Substantia nigra (tissue), 51 donors: ENCODE measurements at places on chromosomes 13 and 19.
A peak's percentile ranks its signal among the peaks of the same experiment; 100 is the strongest.

GRCh38 chr13:102825400-102825799, 20.4 kb upstream of the ERCC5 start:
- no peak for DNase-seq

DNA sequence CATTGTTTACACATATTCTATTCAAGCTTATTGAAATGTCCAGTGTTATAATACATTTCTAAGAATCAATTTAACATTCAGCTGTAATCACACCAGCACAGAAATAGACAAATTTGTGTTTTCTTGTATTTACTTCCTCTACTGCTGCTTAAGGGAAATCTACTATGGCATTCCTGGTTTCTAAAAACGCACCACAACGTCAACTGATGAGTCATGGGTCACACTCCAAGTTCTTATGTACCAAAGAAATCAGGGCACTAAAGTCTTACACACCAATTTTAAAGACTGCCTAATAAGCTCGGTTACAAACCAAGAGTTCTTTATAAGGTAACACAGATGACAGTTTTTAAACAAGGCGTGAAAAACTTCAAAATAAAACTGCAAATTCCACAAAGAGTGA, 13.2 kb downstream of the LNX2 start:
- no peak for DNase-seq

DNA sequence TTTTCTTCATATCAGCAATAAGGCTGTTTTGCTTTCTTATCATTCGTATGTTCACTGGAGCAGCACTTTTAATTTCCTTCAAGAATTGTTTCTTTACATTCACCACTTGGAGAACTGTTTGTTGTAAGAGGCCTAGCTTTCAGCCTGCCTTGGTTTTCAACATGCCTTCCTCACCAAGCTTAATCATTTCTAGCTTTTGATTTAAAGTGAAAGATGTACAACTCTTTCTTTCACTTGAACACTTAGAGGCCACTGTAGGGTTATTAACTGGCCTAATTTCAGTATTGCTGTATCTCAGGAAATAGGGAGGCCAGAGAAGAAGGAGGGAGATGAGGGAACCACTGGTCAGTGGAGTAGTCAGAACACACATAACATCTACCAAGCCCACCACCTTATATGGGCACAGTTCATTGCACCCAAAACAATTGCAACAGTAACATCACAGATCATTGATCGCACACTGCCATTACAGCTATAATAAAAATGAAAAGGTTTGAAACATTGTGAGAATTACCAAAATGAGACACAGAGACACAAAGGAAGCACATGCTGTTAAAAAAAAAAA, 181.4 kb upstream of the TUBA3C start:
- DNase-seq = no peak

GRCh38 chr13:30307971-30308290, 580 bp upstream of the KATNAL1 start:
- no peak for DNase-seq

- no peak for DNase-seq
Observed at GRCh38 chr13:37669845-37670244, 71.3 kb upstream of the POSTN start.

GRCh38 chr19:46728693-46729339, 11.9 kb upstream of the PRKD2 start:
- DNase-seq = peak; percentile 73

- no peak for DNase-seq
Observed at GRCh38 chr19:2150794-2151338, 500 bp downstream of the AP3D1 start.

DNA sequence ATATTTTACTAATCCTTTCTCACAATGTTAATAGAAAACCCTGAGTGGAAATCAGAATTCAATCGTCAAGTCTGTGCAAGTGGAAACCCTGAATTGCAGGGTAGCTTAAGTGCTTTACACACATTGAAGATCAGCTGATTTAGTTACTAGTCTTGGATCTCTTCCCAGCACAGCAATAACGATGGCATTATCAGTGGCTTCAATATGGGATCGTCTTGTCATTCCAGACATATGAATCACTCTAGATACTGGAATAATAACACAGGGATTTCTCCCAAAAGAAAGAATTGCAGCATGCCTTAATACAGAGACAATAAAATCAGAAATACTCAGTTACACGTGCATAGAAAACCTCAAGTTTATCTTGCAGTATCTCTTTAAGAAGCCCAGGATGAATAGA, 12.6 kb upstream of the METTL21C start:
- no peak for DNase-seq

GRCh38 chr19:15081911-15082310, at the start of gene OR1I1:
Gene OR1I1 (plus strand): TSS chr19:15082211. CDS start chr19:15087066, 4,855 bp downstream.
- DNase-seq = no peak

- no peak for DNase-seq
Observed at GRCh38 chr13:23820530-23820929, 68.7 kb downstream of the MIPEP start.

DNA sequence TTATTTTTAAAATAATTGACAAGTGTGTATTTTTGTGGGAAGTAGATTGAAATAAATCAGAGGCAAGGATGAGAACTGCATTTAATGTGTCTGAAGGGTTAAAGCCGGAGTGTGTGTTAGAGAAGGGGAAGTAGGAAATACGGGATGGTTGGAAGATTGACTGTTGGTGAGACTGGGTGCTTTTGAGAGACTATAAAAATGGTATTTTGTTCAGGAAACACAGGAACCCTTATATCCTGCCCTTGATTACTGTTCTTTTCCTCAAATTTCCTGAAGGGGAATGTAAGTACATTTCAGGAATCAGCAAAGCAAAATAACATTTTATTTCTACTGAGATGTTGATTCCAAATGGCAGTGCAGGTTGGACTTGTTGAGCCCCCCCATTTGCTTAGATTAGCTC, 15.1 kb downstream of the IFT88 start:
- no peak for DNase-seq

DNA sequence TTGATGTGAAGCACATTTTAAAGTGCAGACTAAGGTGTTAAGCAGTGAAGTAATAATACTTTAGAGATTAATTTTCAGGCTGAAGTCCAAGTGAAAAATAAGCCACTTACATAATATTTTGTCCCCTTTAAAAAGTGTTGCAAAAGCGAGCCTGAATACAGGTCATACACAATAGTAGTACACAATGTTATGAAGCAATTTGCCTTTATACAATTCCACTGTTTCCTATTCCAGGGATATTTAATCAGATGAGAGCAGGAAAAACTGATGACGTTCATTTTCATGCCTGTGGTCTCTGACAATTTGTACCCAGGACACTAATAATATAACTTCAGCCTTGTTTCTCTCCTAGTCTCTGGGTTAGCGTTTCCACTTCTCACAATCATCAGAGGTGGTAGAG, 916.7 kb downstream of the PCDH9 start:
- no peak for DNase-seq

GRCh38 chr19:42420055-42420544, 7.1 kb downstream of the LIPE start:
- no peak for DNase-seq

GRCh38 chr13:79231887-79232286, 174.2 kb downstream of the RBM26 start:
- no peak for DNase-seq

GRCh38 chr19:58544591-58545285, 874 bp downstream of the TRIM28 start:
- no peak for DNase-seq

GRCh38 chr13:42394711-42395085, 122.7 kb downstream of the AKAP11 start:
- no peak for DNase-seq
